ENCODE measurements at places on chromosomes 7 and 10. TPM values are rescaled to one million over a fixed set of nuclear protein-coding genes. Genes with fewer than 3 reads are reported as not detected.

Gene CCM2
- 63.1 TPM for total RNA-seq

Gene AGFG2
- 112 TPM for total RNA-seq

Gene KNDC1
- 0.21 TPM for total RNA-seq

DNA sequence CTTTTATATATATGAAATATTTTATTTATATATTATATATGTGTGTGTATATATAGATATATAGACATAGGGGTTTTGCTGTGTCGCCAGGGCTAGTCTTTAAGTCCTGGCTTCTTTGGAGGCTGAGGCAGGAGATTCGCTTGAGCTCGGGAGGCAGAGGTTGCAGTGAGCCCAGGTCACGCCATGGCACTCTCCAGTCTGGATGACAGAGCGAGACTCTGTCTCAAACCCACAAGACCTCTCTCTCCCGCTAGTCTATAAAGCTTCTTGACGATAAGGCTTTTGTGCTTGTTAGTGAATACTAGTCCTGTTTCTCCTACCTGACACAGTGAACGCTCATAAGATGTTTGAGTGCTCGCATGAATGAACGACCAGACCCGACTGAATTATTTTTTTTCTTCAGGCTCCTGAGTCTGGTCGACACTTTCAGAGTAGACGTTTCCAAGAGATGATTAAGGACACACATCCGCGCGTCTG, 577 bp upstream of the DDX21 start:
- peaks cover 26% of the 10 kb centered on the region for H3K4me1 ChIP-seq
- no peaks in the 10 kb centered on the region for H3K27me3 ChIP-seq
- no peak for DNase-seq

DNA sequence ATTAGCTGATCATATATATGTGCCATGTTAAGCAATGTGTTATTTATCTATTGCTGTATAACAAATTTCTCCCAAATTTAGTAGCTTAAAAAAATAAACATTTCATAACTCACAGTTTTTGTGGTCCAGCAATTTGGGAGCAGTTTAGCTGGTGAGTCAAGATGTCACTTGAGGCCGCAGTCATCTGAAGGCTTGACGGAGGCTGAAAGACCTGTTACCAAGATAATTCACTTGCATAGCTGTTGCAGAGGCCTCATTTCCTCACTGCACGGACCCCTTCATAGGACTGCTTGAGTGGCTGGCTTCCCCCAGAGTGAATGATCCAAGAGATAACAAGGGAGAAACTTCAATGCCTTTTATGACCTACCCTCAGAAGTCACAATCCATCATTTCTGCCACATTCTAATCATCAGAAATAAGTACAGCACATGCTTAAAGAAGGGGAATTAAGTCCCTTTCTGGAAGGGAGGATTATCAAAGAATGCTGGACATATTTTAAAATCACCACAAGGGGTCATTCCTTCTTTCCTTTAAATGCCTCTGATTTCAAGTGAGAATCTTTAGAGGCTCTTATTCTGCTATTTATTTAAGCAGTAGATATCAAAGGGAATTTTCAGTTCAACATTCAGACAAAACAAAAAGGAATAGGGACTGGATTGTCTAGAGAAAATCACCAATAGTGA, 10.5 kb upstream of the SRPK2 start:
- H3K4me1 ChIP-seq, result no peaks in the 10 kb centered on the region
- no peaks in the 10 kb centered on the region for H3K36me3 ChIP-seq
- no peak overlapping the region for H3K27ac ChIP-seq
- H3K4me3 ChIP-seq, result no peak overlapping the region
- DNase-seq, result no peak

GRCh38 chr10:72123616-72124015, 35.3 kb upstream of the SPOCK2 start:
- no peak overlapping the region for H3K27ac ChIP-seq
- H3K4me3 ChIP-seq, result no peak overlapping the region
- no peaks in the 10 kb centered on the region for H3K27me3 ChIP-seq

DNA sequence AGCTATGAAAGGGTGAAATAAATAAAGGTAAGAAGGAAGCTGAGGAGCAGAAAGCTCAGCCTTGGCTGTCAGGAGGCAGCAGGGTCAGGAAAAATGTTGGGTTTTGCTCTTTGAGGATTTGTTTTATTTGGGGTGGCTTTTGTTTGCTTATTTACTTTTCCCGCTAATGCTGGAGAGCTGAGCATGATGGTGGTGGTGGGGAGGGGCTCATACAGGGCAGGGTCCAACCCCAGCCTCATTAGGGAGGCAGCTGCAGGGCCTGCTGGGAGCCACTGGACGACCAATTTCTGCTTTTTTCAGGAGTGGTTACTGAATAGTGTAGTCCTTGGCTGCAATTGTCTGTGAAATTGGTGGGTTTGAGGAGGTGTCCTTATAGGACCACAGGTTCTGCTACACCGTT, 36.3 kb downstream of the CCM2 start:
- peak overlapping the region; percentile 90 for H3K27ac ChIP-seq
- H3K4me1 ChIP-seq, result peaks cover 56% of the 10 kb centered on the region
- H3K36me3 ChIP-seq, result peaks cover 57% of the 10 kb centered on the region

DNA sequence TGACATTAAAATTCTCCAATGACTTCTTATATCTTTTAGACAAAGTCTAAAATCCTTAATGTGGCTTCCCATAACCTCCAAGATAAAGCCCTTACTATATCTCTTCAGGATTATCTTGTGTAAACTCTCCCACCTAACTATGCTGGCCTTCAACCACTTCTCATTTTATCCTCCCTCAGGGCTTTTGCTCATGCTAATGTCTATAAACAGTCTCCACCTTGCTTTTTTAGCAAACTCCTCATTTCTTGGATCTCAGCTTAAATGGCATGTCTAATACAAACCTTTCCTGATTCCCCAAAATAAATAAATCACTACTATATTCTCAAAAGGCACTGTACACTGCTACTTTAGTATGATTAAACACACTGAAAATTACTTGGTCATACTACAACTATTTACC, 181.2 kb downstream of the LRRN3 start:
- H3K4me1 ChIP-seq, result no peaks in the 10 kb centered on the region
- no peaks in the 10 kb centered on the region for H3K27me3 ChIP-seq
- no peaks in the 10 kb centered on the region for H3K36me3 ChIP-seq
- no peak overlapping the region for H3K4me3 ChIP-seq
- no peak overlapping the region for H3K27ac ChIP-seq
- no peak for DNase-seq

Gene EFCAB10
- total RNA-seq, result not detected

GRCh38 chr7:45708046-45708950, 134.1 kb downstream of the ADCY1 start:
- no peak overlapping the region for H3K4me3 ChIP-seq
- H3K4me1 ChIP-seq, result no peaks in the 10 kb centered on the region
- H3K27ac ChIP-seq, result no peak overlapping the region
- peaks cover 5% of the 10 kb centered on the region for H3K27me3 ChIP-seq

DNA sequence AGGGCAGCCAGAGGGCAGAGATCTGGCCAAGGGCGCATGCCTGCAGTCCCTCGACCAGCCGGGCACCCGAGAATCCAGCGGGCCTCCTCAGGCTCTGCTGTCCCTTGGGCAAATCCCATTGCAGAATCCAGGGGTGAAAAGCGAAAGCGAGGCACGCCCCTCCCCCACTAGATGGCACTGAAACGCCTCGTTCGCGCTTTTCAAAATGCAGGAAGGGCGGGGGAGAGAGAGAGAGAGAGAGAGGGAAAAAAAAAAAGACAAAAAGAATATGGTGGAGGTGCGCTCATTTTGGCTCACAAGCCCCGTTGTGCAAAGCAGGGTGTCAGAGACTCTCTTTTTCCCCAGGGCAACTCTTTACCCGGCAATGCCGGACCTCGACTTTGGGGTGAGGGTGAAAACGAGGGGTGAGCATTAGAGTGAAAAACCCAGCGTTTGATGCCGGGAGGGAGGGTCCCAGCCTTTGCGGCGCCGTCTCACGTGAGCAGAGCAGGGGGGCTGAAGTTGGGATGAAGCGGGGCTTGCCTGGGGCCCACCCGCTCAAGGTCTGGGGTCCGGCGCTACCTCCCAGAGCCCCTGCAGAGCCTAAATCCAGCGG, 2.5 kb upstream of the TMEM178B start:
- H3K4me3 ChIP-seq, result peak overlapping the region; percentile 83
- peaks cover 19% of the 10 kb centered on the region for H3K4me1 ChIP-seq
- DNase-seq, result peak; percentile 87
- H3K27ac ChIP-seq, result no peak overlapping the region
